ENCODE measurements at places on chromosomes 16 and 17. TPM values are rescaled to one million over a fixed set of nuclear protein-coding genes. Genes with fewer than 3 reads are reported as not detected.

- peaks cover 26% of the 10 kb centered on the region for H3K4me1 ChIP-seq
- peak overlapping the region; percentile 9 for H3K27ac ChIP-seq
- no peaks in the 10 kb centered on the region for H3K36me3 ChIP-seq
- H3K27me3 ChIP-seq, result no peaks in the 10 kb centered on the region
- H3K4me3 ChIP-seq, result no peak overlapping the region
Measured at GRCh38 chr17:61279476-61280145, 120.0 kb upstream of the TBX2 start.

DNA sequence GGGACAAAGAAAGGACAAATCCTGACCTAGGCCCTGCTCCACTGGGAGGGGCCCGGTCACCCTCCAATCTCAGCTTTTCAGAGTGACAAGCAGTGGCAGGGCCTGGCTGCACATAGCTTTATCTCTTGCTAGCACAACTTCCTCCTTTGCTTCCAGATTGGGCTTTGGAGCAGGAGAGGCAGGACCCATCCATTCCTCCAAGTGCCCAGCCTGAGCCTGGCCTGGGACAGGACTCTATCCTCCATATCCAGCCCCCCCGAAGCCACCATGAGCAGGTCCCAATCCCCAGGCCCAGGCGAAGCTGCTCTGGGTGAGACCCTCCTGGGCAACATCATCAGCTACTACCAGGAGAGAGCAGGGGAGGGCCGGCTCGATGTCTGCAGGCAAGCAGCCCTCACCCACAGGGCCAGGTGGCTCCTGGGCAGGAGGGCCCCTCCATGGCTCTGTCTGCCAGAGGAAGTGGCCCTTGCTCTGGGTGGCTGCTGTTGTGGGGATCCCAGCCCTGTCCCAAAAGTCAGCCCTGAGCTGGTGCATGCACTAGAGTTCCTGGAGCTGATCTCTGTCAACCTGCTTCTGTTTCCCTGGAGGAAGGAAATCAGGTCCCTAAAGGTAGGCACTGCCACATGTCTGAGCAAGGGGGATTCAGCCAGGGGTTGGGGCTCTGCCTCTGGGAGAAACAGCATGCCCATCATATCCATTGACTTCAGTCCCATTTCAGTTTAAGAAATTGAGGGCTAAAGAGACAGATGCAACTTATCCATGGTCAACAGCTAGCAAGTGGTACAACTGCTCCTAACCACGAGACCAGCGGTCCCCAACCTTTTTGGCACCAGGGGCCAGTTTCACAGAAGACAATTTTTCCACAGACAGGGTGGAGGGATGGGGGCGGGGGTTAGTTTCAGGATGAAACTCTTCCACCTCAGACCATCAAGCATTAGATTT is 58.9 kb downstream of the TK2 start:
- no peaks in the 10 kb centered on the region for H3K36me3 ChIP-seq
- no peaks in the 10 kb centered on the region for H3K27me3 ChIP-seq
- no peak for DNase-seq

- H3K4me1 ChIP-seq, result no peaks in the 10 kb centered on the region
- no peak overlapping the region for H3K4me3 ChIP-seq
- no peak for DNase-seq
Measured at GRCh38 chr16:47979164-47979520, 176.7 kb downstream of the ABCC12 start.

MYO15A gene
- total RNA-seq, result 0.25 TPM

PRR15L gene
- not detected for total RNA-seq

- H3K36me3 ChIP-seq, result no peaks in the 10 kb centered on the region
- H3K27ac ChIP-seq, result no peak overlapping the region
- H3K4me3 ChIP-seq, result no peak overlapping the region
- no peak for DNase-seq
Measured at GRCh38 chr16:80591071-80591915, 50.5 kb downstream of the DYNLRB2 start.

DNA sequence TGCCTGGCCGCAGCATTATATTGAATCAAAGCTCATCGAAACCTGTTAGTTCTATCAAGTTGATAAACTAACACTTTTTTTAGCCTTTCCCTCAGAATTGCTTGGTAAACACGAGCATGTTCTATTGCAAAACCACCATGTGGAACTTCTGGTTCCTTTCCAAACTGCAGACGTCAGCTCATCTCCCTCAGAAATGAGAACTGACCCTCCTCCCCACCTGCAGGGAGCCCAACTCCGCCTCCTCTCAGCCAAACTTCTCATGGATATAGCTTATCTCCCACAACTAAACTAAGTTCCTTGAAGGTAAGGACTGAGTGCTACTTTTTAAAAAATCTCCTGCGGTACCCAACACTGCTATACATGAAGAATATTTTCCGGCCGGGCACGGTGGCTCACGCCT is 6.7 kb downstream of the SHMT1 start:
- peak; percentile 22 for DNase-seq
- H3K27me3 ChIP-seq, result no peaks in the 10 kb centered on the region
- H3K4me1 ChIP-seq, result peaks cover 9% of the 10 kb centered on the region
- no peak overlapping the region for H3K27ac ChIP-seq
- H3K36me3 ChIP-seq, result no peaks in the 10 kb centered on the region

- H3K27me3 ChIP-seq, result 0 out of 2 replicates have a peak, but pooled peaks cover 9% of the 10 kb centered on the region
- no peaks in the 10 kb centered on the region for H3K4me1 ChIP-seq
- no peaks in the 10 kb centered on the region for H3K36me3 ChIP-seq
- H3K4me3 ChIP-seq, result no peak overlapping the region
- H3K27ac ChIP-seq, result no peak overlapping the region
Measured at GRCh38 chr17:70629902-70630301, 460.6 kb downstream of the KCNJ2 start.

DNA sequence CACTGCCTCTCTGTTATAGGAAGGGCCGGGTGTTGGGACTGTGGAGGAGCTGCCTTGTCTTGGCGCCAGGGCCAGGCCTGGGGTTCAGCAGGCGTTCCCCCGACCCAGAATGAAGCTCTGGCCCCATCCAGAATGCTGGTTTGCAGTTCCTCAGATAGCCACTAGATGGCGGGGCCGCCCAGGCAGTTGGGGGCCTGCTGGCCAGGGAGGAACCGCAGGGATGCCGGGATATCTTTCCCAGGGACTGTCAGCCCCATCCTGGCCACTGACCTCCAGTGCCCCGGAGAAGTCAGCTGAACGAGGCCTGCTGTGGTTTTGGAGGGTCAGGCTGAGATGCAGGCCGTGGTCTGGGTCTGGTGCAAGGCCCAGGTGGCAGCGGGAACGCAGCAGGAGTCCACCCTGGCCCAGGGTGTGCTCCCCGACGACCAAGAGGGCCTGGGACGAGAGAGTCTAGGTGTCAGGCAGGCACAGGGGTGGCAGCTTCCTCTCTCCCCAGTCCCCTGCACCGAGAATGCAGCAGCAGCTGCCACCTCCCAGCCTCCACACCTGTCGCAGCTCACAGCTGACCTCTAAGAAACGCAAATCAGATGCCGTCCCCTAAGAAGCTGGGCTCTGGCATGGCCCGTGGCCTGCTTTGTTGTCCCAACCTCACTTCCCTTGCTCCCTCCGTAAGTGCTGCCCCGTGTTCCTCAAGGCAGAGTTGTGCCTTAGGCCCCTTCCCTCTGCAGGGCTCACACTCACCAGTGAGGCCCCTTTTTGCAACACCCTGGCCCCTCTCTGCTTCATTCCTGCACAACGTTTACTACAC is 51.2 kb downstream of the RMI2 start:
- peak; percentile 81 for DNase-seq
- no peak overlapping the region for H3K27ac ChIP-seq
- no peaks in the 10 kb centered on the region for H3K27me3 ChIP-seq
- no peak overlapping the region for H3K4me3 ChIP-seq
- no peaks in the 10 kb centered on the region for H3K36me3 ChIP-seq
- no peaks in the 10 kb centered on the region for H3K4me1 ChIP-seq

GRCh38 chr16:87100306-87101058 is 216.7 kb downstream of the C16orf95 start:
- H3K27ac ChIP-seq, result no peak overlapping the region
- H3K4me3 ChIP-seq, result no peak overlapping the region
- H3K27me3 ChIP-seq, result peaks cover 56% of the 10 kb centered on the region
- no peak for DNase-seq
- H3K4me1 ChIP-seq, result no peaks in the 10 kb centered on the region

ZNRF1 gene
- 10.4 TPM for total RNA-seq

- H3K4me1 ChIP-seq, result 0 out of 2 replicates have a peak, but pooled peaks cover 4% of the 10 kb centered on the region
- no peaks in the 10 kb centered on the region for H3K36me3 ChIP-seq
- no peak overlapping the region for H3K4me3 ChIP-seq
Measured at GRCh38 chr17:15913826-15914225, 31.1 kb upstream of the ADORA2B start.

GRCh38 chr16:20401066-20401465 is 3.5 kb downstream of the PDILT start:
- no peak overlapping the region for H3K27ac ChIP-seq
- no peaks in the 10 kb centered on the region for H3K36me3 ChIP-seq
- no peaks in the 10 kb centered on the region for H3K27me3 ChIP-seq
- DNase-seq, result no peak

DNA sequence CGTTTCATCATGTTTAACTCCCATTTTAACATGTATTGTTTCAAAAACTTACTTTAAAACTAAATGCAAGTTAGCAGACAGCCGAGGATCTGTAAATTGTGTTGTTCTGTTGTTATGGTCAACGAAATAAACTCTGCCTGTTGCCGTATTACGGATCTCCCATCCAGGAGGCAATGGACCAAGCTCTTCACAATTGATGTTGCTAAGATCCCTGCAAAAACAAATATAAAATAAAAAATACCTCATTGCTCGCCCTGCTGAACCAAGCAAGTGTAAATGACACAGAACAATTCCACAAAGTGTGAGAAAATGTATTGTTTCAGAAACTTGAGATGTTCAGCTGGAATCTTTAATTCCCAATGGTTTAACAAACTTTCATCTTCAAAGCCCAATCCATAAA is 65.0 kb downstream of the CEP95 start:
- H3K27me3 ChIP-seq, result no peaks in the 10 kb centered on the region
- H3K36me3 ChIP-seq, result peaks cover 75% of the 10 kb centered on the region
- H3K4me1 ChIP-seq, result peaks cover 44% of the 10 kb centered on the region
- H3K4me3 ChIP-seq, result no peak overlapping the region

GRCh38 chr17:57889892-57890856 is 40.3 kb upstream of the MRPS23 start:
- H3K27me3 ChIP-seq, result no peaks in the 10 kb centered on the region
- H3K27ac ChIP-seq, result peak overlapping the region; percentile 97
- peak; percentile 97 for DNase-seq
- H3K4me3 ChIP-seq, result no peak overlapping the region
- 0 out of 2 replicates have a peak, but pooled peaks cover under 1% of the 10 kb centered on the region for H3K36me3 ChIP-seq
- H3K4me1 ChIP-seq, result peaks cover 63% of the 10 kb centered on the region

DNA sequence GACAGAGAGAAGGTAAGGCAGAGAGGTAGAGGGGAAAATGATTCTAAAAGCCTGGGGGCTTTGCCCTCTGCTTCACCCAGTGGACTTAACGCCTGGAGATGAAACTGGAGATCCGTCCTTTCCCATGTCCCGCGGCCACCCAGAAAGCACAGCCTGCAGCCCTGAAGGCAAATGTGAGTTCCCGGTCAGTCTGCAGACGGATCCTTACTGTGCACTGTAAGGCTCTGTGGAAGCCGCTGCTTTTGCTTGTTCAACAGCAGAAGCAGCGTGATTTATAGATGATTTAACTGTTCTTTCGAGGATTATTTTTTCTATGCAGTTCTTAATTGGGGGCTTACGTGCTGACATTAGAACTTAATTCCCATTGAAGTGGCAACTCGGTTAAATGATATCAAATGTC is 290.4 kb downstream of the FOXL1 start:
- DNase-seq, result no peak
- H3K27ac ChIP-seq, result no peak overlapping the region
- H3K36me3 ChIP-seq, result no peaks in the 10 kb centered on the region

- no peak overlapping the region for H3K4me3 ChIP-seq
- 0 out of 2 replicates have a peak, but pooled peaks cover 2% of the 10 kb centered on the region for H3K27me3 ChIP-seq
- no peak overlapping the region for H3K27ac ChIP-seq
- peak; percentile 82 for DNase-seq
- H3K4me1 ChIP-seq, result peaks cover 1% of the 10 kb centered on the region
Measured at GRCh38 chr16:3027983-3028715, 4.3 kb downstream of the THOC6 start.

TAT gene
- total RNA-seq, result not detected

DNA sequence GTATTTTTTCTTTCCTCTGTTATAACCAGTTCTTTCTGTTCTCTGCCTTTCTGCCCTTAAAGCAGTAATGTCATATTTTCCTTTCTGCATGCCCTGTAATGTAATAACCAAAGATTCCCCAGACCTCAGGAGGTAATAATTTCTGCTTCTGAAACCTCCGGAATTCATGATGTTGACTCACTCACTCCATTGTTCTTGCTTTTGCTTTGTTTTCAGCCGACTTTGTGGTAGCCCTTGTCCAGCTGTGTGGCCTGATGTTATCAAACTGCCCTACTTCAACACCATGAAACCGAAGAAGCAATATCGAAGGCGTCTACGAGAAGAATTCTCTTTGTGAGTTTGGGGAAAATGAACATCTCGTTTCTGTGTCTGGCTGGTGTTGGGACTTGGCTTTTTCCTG is 55.9 kb downstream of the CDK12 start:
- no peaks in the 10 kb centered on the region for H3K4me1 ChIP-seq
- DNase-seq, result peak; percentile 28
- H3K27ac ChIP-seq, result no peak overlapping the region
- no peaks in the 10 kb centered on the region for H3K27me3 ChIP-seq
- H3K4me3 ChIP-seq, result no peak overlapping the region

Measured in GM23248 (cell line).